A172 (cell line): ENCODE measurements at places on chromosomes 1 and 21.

DNA sequence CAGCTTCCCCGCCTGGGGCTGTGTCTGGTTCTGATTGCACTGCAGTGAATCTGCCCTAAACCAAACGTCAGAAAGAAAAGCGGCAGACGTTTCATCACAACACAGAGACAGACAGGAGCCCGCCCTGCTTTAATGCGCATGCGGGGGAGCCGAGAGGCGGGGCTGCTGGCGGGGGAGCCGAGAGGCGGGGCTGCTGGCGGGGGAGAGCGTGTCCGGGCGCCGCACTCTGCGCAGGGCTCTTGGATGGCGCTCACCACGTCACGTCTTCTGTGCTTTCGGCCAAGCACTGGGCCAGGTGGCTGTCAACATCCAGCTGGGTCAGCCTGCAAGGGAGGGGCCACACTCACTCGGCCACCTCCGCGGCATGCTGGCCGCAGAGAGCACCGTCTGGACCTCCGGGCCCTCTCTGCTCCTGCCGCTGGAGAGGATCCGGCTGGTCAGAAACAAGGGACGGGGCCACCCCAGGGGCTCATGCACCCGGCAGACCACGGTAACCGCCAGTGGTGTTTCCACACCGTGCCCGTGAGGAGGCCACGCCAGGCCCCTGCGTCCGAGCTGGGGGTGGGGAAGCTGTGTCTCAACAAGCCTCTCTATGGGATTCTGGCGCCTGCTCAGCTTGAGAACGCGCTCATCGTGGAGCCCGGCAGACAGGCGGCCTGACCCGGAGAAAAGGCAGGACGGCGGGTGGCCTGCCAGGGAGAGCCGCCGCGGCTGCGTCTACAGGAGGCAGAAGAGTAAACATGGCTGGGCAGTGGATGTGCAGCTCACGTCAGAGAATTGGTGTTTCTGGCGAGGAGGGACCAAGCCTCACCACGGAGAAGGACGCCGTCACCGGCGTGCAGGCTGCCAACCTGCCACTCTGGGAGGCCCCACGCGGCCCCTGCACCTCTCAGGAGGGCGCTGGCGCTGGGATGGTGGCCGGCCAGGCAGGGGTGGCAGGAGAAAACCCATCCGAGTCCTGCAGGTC is 4.8 kb downstream of the FAAP20 start:
- peak; percentile 85 for DNase-seq

DNA sequence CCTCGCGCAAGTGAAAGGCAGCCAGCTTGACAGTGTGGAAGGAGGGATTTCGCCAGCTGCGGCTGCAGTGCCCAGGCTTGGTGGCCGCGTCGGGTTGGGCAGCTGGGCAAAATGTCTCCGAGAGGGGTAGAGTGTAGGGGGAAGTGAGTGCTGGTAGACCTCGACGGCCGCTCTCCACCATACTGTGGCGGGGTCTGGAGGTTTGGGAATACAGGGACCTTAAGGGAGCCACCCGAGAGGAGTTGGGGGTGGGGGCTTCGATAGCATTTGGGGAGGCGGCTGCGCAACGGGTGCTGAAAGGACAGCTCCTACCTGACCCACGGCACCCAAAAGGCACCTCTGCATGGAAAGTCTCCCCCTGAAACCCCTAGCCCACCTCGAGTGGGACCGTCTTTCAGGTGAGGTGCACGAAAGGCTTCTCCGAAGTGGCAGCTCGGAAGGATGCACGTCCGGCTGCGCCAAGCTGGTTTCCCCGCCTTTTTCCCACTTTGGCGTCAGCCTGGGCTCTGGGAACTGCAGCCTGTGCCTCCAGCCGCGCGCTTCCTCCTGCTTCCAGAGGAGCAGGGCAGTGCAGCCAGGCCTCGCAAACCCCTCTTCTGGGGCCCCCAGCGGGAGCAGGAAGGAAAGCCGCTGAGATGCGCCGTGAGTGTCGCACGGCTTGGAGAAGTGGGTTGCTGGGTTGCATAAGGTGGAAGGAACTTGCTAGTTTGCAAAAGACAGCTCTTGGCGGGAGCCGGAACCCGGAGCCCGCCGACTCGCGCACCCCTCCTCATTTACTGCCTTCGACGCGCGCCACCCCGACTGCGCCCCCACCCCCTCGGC is 531 bp upstream of the HMGN2 start:
- DNase-seq, result peak; percentile 39

DNA sequence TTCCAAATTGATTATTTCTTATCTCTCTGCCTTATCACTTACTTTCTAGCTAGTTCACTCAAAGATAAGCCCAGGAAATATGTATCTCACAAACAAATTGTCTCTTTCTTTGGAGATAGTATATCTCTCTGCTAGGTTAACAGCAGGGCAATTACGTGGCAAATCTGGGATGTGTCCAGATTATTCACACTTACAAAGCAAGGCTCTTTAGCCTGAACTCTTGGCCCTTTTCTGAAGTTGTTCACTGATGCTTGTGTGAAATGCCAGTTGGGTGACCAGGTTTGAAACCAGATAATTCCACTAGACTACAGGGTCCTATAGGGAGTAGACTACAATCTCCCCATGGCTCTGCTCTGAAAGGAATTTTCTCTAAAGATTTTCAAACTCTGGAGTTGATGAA is 30.8 kb upstream of the FAM78B start:
- DNase-seq, result no peak

DNA sequence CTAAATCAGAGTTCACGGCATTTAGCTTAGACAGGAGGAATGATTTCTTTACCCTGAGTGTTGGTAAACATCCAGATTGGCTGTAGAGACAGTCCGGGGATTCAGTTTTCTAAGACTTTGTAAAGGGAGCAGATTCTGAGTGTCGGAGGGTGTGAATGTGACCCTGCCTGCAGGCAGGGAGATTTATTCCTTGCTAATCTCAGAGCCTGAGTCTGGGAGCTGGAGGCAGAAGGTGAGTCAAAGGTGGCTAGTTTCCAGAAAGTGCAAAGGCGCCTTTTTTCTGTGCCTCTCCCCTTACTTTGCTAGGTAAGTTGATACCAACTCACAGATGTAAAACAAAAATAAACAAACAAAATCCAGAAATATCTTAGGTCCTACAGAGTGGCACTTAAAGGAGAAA is 11.7 kb downstream of the ATP1B1 start:
- no peak for DNase-seq

DNA sequence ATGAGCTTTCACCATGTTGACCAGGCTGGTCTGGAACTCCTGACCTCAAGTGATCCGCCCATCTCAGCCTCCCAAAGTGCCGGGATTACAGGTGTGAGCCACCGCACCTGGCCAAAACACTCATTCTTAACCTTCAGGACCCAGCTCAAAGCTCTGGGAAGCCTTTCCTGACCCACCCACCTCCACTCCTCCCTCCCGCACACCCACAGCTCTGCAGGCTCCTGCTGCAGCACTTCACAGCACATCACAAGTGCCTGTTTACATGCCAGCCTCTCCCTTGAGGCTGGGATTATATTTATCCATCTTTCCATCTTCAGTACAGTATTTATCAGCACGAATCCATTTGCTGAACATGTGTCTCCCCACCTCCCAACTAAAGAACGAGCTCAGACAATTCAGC is 14.9 kb downstream of the SLC9A1 start:
- no peak for DNase-seq

DNA sequence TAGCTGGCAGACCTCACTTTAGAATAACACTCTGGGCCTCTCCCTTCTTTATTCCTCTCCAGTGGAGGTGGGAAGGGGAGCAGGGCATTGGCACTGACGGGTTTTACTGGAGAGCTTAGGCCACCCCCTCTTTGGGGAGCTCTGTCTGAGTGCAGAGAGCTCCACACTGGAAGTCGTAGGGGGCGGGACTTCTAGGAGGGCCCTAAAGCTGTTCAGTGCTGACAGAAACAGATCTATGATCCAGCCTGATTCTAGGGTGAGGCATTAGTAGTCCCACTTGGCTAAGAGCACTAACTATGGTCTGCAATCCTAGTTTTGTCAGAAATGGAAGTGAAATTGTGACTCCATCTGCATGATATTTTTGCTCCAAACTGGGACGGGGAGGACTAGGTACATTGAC is 138.7 kb downstream of the MIS18A start:
- DNase-seq, result no peak

DNA sequence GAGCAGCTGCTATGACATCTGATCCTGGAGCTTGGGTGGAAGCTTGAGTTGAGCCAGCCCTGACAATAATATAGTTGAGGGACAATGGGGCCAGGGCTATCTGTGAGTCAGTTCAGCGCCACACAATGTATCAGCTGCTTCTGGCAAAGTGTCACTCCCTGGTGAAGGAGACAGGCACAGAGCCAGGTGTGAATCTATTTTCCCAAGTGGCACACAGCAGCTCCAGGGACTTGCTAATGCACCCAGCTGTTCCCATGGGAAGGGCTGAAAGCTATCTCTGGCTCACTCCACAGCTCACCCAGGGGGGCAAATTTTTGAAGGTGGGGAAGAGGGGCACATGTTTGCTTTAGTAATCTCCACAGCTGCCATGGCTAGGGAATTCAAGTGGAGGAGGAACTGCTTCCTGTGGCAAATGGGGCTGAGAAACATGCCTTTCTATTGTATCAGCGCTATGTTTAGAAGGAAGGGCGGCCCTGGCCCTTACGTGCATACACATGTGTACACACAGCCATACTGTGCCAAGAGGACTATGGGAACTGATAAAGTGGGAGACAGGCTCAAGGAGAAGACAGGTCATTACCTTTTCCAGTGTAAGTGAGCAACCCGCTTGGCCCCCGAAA is 2.2 kb downstream of the CYB5R1 start:
- DNase-seq, result no peak

DNA sequence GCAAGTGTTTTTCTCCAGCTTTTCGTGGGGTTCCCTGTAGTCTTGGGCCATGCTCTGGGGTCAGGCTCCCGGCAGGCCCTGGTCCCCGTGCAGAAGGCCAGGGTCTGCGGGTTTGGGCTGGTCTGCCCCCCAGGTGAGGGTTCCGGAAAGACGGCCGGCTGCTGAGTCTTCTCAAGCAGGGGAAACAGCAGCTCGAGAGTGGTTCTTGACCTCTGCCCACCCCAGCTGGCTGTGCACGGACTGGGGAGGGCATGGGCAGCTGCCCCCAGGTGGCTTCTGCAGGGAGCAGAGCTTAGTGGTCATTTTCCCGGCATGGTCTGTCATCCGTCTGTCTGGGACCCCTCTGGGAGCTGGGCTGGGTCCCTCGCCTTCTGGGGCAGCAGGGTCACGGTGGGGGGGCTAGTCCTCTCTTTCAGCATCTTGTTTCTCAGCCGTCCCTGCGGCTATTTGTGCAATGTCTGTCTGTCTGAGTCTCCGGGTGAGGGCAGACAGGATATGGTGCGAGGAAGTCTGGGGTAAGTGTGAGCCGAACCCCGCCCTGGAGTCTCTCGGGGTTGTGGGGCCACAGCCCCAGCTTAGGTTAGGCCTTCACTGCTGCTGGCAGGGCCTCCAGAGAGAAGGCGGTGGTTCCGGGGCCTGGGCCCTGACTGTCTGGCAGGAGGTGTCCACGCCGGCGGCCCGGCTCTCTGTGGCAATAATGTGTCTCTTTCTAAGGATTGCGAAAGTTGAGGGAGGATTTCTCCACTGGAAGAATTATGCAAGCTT is 6.1 kb downstream of the SKI start:
- DNase-seq, result no peak

- no peak for DNase-seq
Observed at GRCh38 chr1:43238991-43239469, 30.8 kb upstream of the TMEM125 start.

DNA sequence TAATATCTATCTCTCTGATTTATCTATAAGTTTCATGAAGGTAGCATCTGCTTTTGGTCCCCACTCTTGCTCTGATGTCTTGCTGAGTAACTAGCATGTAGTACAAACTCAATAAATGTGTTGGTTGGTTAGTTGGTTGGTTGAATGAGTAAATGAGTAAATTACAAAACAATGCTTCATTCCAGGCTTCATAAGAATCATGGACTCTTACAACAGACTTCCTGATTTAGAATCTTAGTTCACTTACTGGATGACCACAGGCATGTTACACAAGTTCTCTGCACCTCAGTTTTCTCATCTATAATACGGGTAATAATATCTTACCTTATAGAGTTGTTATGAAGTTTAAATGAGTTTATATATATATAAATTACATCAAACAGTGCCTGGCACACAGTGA is 98.6 kb downstream of the ZNF281 start:
- DNase-seq, result no peak

DNA sequence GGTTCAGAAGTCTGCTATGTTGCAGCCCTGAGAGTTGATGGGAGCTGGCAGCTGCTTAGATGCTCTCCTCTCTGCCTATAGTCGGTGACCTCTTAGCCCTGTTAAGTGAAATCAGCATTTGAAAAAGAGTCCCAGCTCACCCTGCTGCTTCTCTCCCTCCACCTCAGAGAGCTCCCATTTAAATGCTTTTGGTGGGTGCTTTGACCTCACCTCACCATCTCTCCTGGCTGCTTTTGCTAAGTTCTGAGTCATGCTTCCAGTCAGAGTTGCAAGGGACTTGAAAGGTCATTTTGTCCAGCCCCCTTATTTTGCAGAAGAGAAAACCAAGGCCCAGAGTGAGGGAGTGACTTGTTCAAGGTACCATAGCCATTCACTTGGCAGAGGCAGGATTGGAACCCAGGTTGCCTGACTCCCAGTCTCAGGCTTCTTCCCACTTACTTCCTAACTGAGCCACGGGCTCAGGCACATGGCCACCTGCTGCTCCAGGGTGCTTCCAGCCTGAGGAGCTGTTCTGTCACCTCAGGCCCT is 3.3 kb downstream of the MAPKAPK2 start:
- DNase-seq, result no peak

DNA sequence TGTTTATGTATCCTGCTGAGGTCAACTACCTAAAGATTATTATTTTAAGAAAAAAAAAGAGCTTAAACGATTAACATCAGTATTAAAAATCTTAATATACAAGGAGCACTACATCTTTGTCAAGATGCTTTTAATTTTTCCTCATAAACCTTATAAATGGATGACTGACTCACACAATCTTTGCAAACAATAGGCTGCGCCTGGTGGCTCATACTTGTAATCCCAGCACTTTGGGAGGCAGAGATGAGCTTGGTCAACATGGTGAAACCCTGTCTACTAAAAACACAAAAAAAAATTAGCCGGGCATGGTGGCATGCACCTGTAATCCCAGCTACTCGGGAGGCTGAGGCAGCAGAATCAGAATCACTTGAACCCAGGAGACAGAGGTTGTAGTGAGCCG is 1.7 kb downstream of the KHDC4 start:
- no peak for DNase-seq
